ENCODE measurements at places on chromosomes 1 and 21.

- no peak for DNase-seq
Measured at GRCh38 chr1:66533804-66534740, at the start of gene SGIP1. TSS of gene SGIP1 (plus strand) at chr1:66534153. CDS start at chr1:66534359, 206 bp downstream.

DNA sequence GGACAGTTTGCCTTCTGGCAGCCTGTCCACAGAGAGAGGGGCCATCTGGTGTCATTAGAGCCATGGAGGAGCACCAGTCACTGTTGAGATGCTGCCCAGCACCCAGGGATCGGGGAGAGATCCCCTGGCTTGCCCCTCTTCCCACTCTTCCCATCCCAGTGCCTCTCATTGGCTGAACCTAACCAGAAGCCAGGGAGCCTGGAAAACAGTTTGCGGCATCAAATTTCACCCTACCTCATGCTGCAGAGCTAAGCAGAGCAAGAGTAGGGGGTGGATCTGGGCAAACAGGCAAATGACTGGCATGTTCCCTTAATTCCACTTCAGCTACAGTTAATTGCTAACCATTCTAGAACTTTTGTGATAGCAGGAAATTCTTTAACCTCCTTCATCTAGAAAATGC, 19.1 kb downstream of the TRAF5 start:
- no peak for DNase-seq

DNA sequence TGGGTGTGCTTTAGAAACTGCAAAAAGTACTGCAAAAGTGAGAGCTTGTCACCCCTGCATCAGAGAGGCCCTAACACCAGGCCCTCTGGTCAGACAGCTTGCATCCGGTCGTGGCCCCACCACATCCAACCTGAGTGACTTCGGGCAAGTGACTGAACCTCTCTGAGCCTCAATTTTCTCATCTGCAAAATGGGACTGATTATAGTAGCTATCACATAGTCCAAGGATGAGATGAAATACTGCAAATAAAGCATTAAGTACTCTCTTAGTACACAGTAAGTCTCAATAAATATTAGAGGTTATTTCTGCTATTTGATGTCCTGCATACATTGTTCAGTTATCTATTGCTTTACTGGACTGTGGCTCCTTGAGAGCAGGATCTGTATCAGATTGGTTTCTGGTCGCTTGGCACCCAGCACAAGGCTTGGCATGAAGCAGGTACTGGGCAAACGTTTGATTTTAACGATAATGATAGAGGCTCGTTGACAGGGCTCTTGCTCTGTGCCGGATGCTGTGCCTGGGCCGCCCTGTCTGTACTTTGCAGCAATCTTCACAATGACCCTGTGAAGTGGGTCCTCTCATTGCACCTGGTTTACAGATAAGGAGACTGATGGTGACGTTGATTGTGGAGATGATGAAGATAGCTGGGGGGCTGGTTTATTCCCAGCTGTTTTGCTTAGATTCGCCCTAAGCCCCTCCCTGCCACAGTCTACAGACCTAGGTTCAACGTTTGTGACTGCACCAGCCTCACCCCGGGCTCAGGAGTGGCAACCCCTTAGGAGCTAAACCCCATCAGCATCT, 43.6 kb downstream of the RAP1GAP start:
- DNase-seq: no peak

GRCh38 chr1:116720364-116721038, 33.7 kb upstream of the CD2 start:
- DNase-seq: no peak

GRCh38 chr1:36645867-36646266, 163.2 kb upstream of the CSF3R start:
- DNase-seq: no peak

DNA sequence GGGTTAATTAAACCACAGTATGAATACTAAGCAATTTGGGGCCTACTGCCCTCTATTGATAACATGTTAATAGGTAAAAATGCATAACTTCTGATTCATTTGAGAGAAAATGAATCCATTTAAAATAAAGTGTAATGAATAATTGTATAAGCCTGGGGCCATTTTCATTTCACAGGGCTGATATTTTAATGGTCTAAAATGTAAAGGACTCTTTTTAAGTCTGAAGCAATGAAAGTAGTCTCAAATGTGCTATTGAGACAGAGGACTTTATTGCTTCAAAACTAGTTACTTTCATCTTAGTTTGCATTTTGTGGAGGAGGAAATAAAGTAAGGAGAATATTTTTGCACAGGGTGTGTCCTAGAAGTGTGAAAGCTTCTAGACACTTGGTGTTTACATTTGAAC, 155.4 kb downstream of the TLR5 start:
- DNase-seq: no peak

GRCh38 chr1:20615946-20616846, 17.1 kb upstream of the PINK1 start:
- no peak for DNase-seq

DNA sequence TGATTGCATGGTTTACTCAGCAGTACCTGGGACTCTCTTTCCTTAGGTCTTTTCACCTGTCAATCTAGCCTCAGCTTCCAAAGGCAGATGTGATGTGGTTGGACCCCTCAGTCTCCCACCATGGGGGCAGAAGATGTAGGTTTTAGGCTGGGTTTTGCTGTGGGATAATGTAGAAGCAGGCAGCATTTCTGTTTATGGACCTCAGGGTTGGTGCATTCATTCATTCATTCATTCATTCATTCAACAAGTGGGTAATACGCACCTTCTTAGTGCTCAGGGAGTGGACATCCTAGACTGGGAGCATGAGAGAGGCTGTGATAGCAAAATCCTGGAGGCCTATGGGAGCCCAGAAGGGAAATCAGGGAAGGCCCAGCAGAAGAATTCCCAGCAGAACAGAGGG, 209.6 kb downstream of the TRABD2B start:
- no peak for DNase-seq

- no peak for DNase-seq
Measured at GRCh38 chr1:25018110-25018735, 88.1 kb upstream of the RUNX3 start.

DNA sequence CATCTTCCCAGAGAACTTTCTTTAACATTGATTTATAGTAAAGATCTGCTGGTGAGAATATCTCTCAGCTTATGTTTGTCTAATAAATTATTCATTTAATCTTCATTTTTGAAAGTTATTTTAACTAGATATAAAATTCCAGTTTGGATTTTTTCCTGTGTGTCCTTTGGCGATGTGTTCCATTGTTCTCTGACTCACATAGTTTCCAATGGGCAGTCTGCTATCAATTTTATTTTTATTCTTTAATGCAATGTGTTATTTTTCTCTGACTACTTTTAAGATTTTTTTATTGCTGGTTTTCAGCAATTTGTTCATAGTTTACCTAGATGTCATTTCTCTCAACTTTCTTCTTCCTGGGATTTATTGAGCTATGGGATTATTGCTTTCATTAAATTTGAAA, 325.2 kb upstream of the POGK start:
- DNase-seq: no peak

DNA sequence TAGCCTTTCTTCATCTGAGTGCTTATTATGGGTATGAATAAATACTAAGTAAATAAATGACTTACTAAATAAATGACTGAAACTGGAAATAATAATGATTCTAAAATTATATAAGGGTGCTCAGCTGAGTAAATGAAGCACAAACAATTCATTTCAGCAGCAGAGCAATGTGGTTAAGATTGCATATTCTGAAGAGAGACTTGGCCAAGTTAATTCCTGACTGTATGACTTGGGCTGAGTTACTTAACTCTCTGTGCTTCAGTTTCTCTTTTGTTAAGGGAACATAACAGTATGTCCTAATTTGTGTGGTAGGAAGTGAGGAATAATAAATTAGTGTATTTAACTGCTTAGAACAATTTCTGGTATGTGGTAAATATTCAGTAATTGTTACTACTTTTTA, 19.1 kb downstream of the AGL start:
- DNase-seq: no peak
